ENCODE measurements at places on chromosomes 13 and 19.

DNA sequence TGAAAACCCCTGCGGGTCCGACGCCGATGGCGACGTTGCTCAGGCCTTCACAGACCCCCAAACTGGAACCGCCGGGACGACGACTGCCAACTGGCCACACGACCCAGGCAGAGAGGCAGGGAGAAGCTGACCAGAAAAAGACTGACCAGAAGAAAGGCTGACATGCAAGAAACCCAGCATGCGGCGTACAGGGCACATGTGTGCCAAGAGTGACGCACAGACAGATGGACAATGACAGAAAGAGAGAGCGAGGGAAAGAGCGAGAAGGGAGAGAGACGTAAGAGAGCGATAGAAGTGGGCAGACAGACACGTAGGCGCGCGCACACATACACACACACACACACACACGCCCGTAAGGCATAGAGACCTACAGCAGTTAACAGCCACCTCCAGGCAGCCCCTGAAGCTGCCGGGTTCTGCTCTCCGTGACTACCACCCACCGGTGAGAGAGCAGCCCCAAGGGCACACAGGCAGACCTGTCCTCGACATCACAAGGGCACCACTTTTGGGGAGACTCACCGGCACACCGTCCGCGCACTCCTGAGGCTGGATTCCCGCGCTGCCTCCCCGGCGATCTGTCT, 67.2 kb upstream of the ZNF527 start:
- DNase-seq, result no peak

DNA sequence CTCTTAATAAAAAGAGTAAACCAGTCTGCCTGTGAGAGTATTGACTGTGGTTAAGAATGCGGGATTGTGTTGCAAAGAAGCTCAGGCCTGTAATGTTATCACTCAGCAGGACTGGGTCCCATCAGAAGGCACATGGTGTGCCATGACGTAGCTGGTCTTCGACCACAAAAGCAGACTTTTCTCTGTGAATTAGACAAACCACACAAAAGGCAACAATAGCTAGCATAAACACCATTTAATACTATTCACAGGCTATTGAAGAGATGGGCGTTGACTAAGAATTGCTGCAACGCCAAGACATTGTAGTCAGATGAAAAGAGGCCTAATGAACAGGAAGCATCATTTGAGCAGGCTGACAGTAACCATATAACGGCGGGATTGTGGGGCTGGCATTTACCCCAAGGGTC, 235.6 kb upstream of the SOX21 start:
- no peak for DNase-seq

GRCh38 chr13:89027694-89028306, 1356.6 kb downstream of the SLITRK5 start:
- no peak for DNase-seq

DNA sequence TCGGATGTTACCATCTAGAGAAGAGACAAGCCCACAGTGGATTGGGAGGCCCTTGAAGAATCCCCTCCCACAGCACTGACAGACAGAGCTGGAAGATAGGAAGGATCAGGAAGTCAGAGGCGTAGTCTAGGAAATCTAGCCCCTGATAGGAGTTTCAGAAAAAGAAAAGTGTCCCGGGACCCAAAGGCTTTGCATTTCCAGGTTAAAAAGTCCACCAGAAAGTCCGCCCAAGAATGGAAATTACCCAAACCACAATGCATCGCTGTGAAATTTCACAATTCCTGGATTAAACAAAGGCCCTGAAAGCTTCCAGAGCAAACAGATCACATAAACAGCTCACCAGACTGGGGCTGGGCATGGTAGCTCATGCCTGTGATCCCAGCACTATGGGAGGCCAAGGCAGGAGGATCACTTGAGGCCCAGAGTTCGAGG, 146.9 kb downstream of the KDM4B start:
- no peak for DNase-seq

GRCh38 chr13:44785401-44785800, 203.9 kb downstream of the NUFIP1 start:
- no peak for DNase-seq

GRCh38 chr19:17496337-17496997, 15.0 kb upstream of the PGLS start:
- DNase-seq, result peak; percentile 89

DNA sequence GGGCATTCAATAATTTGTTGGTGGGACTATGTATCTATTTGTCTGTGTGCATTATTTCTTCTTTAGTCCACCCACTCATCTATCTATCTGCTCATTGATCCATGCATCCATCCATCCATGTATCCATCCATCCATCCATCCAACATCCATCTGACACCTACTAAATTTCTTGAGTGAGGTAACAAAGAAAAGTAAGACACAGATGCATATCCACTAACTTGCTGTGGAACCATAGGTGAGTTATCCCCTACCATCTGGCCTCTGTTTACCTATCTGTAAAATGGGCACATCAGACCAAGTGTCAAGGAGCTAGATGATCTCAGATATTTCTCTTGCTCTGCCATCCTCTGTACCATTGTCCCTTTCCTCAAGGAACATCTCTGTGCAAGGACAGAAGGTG, 54.7 kb downstream of the ZNF536 start:
- DNase-seq, result no peak

DNA sequence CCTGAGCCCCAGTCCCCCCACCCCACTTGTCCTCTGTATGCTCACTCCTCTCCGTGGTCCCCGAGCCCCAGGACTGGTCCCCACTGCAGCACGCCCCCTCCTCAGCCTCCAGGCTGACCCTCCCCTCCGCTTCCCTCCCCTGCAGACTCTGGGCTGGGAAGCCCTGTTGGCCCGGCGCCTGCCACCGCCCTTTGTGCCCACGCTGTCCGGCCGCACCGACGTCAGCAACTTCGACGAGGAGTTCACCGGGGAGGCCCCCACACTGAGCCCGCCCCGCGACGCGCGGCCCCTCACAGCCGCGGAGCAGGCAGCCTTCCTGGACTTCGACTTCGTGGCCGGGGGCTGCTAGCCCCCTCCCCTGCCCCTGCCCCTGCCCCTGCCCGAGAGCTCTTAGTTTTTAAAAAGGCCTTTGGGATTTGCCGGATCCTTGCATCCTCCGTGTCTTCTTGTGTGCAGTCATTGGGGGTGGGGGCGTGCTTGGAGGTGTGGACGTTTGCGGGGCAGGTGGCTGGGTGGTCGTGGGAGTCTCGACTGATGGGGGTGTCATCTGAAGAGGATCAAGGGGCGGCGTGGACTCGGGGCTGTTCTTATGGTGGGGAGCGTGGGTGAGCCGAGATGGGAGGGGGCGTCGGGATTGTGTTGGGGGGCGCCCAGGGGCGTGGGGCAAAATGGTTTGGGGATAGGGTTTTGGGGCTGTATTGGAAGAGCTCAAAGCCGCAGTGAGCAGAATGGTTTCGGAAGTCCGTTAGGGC, 3.5 kb downstream of the PTGER1 start:
- DNase-seq, result no peak

GRCh38 chr19:35261356-35262100, 7.2 kb upstream of the USF2 start:
- no peak for DNase-seq

GRCh38 chr13:108621462-108621861, 7.9 kb upstream of the MYO16 start:
- DNase-seq, result no peak

- no peak for DNase-seq
Measured at GRCh38 chr19:15461694-15462093, 2.6 kb downstream of the RASAL3 start.

DNA sequence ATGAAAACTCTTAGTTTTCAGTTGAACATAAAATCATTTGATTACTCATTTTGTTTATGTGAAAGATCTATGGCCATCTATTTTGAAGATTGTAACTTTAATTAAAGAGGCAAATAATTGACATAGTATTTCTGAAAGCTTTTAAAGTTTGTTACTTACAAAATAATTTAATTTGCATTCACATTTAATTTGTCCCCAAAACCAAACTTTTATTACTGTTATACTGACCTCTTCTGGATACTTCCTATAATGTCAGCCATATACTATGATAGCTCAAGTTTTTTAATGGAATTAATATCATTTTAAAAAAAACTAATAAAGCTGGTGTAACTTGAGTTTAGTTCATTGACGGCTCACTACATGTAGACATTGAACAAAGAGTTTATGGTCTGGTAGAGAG, 4.9 kb upstream of the SGCG start:
- no peak for DNase-seq

DNA sequence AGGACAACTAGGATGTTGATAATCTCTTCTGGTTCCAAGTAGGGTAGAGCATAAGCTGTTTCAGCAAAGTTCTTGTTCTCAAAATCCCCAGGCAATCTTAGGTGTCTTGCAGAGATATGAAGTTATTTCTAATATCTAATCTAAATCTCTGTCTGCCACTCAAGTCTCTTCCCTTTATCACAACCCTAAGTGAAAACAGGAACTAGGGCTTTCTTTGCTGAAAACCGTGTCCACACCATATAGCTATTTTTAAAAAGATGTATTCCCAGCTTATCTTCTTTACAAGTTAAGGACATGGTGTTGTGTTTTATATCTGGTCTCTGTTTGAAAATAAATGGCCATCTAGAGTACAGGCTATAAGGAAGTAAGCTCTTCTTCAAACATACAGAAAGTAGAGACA, 11.3 kb upstream of the RNASEH2B start:
- DNase-seq, result no peak

GRCh38 chr13:99390601-99391000, 83.4 kb upstream of the GPR183 start:
- no peak for DNase-seq

DNA sequence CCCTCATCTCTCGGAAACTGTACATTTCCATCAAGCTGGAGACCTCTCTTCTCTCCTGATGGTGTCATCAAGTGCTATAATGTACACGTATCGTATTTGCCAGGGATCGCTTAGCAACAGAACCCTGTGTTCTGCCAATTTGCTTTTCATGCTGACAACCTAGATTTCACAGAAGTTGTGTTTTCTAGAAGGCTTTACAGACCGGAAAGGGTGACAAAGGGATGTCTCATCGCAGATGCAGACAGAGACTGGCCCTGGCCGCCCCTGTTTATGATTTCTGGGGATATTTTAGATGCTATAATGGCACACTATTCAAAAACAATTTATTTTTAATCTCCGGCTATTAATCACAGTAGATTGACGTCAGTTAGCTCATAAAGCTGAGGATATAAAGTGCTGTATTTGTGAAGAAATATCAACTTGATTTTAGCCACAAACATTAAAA, 291.4 kb downstream of the IRS2 start:
- no peak for DNase-seq

GRCh38 chr19:17646441-17646840, 41.7 kb downstream of the UNC13A start:
- DNase-seq, result peak; percentile 15

- no peak for DNase-seq
Measured at GRCh38 chr13:50636007-50636704, 207.3 kb downstream of the DLEU7 start.

DNA sequence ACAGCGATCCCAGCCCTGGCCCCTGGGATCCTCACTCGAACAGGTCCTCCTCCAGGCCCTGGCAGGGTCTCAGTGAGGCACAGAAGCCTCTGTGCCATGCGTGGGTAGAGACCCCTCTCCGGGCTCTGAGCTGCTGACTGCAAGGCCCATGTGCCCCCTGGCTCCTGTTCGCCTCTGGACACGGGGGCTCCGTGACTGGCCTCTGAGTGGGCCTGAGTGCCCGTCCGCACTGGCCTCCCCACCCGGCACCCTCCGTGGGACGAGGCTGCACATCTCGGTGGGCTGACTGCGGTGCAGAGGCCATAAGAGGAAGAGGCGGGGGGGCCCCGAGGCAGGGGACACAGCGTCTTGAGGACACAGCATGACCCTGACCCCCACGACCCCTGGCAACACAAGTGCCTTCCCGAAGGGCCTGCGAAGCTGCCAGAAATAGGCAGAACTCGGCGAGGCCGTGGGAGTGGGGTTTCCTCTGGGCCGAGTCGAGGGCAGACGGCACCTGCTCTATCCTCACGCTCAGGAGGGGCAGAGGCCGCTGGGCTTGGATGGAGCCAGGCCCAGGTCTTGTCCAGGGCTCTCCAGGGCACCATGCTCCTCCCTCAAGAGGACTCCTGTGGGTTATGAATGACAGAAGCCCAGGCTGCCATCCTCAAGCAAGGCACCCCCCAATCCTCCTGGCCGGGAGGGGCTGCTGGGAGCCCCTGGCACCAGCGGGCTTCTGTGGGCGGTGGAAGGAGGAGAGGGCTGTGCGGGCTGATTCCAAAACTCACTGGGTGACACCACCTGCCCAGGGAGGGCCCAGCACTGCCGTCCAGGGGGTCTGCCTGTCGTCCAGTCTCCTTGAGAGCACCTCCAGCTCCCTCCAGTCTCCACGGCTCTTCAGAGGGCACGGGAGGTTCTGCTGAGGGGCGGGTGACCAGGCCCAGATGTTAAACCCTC, 52.6 kb downstream of the RASA3 start:
- no peak for DNase-seq

DNA sequence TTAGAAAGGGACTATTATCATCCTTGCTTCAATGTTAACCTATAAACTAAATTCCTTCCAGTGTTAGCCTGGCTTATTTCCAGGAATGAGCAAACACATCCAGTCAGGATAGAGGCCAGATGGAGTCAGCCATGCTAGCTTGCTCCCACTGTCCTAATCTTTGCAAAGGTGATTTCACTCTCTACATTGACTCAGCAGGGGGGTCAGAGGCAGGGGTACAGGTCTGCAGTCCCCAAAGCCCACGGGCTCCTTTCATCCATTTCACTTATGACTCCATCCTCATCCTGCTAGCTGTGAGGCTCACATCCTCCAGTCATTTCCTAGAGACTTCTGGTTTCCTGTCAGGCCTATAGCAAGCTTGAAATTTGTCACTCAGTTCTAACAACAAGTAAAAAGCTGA, 63.4 kb upstream of the CEACAM8 start:
- no peak for DNase-seq

GRCh38 chr13:110779022-110779421, 65.5 kb downstream of the ING1 start:
- DNase-seq, result no peak

DNA sequence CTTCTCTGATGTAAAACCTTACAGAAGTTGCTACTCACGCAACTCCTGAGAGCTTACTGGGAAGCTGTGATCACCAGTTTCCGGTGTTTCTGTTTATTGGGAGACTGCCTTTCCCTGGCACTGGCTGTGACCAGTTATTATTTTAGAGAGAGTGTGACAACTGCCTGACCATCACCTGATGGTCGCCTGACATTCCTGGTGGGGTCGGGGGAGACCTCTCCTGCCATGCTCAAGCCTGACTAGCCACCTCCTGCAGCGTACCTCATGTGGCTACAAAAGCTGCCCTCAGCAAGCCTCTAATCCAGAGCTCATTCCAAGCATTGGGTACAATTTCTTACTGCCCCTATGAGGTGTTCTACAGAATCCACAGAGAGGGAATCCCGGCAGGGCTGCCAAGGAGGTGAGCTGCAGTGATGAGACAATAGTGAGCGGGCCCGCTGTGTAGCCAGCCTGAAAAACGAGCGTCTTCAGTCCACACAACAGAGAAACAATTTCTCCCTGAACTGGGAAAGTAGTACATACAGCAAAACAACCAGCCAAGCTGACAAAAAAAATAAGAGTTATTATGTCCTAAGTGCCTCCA, 28.7 kb downstream of the GJA3 start:
- peak; percentile 1 for DNase-seq

- DNase-seq, result peak; percentile 54
Measured at GRCh38 chr19:48490981-48491792, 20.4 kb downstream of the LMTK3 start.
